ENCODE measurements at places on chromosomes 7 and 10. TPM values are rescaled to one million over a fixed set of nuclear protein-coding genes. Genes with fewer than 3 reads are reported as not detected.

The EBF3 gene
- polyA plus RNA-seq = 0.07 TPM

The PTPN20 gene
- polyA plus RNA-seq = 3.9 TPM

The OR2A42 gene
- not detected for polyA plus RNA-seq

DNA sequence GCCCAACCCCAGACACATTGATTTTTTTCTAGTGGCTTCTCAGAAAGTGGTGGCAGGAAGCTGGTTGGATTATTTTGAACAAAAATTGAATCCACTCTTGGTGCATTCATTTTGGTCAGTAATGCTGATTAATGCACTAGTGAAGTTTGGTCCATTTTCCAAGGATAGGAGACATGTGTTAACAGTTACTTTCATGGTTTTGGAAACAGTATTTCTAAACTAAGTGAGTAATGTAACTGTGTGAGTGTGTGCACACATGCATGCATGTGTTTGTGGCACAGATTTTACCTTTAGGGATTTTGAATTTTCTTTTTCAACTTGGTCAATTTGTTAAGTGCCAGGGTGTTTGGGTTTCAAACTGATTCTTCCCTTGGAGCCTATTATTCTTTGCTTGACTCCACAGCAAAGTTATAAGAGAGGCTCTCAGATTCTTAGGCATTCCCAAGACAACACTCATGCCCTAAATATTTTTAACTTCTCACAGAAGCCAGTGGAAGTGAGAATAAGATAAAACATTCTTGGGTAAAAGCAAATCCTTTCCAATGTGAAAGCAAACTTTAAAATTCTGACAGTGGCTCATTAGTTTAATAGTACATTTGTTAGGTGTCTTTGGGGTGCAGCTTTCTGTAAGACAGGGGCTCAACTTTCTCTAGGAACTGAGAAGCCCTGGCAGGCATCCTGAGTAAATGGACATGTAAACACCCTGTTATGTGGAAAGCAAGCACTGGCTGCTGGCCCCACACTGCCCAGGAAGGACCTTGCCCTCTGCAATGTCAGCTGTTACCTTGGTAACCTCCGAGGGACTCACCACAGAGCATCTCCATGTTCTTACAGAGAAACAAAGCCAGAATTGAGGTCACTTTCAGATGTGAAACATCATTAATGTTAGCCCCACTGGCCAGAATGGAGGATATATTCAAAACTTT lies 68.4 kb downstream of the ASAH2B start:
- peak; percentile 21 for DNase-seq

- no peak for DNase-seq
Observed at GRCh38 chr10:5895365-5895764, 5.3 kb downstream of the FBH1 start.

DNA sequence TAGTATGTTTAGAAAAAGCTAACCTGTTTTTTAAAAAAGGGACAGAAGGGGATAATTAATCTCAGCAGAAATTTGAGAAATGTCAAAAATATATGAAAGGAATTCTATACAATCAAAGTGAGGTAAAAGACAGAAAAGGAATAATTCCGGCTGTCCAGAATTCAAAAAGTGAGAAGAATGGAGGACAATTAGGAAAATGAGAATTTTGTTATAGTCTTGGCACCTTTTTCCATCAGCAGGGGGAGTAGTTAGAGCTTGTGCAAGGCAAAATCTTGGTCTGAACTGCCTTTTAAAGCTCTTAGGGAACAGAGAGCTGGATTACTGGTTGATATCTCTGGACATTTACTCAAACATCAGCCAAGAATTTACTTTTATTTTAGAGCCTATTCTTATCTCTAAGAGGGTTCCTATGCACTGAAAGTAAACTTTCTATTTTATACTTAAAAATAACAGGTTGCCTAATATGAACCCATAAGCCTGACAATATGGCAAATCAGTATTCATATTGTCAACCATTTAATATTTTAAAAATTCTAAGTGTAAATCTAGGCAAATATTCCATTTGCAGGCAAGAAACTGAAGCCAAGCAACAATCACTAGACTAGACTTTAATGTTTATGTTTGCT lies 185.6 kb downstream of the ANK3 start:
- DNase-seq = peak; percentile 37

GRCh38 chr10:78757344-78757925 lies 311.3 kb upstream of the ZMIZ1 start:
- no peak for DNase-seq

GRCh38 chr10:1100691-1101368 lies 44.6 kb downstream of the WDR37 start:
- DNase-seq = no peak

DNA sequence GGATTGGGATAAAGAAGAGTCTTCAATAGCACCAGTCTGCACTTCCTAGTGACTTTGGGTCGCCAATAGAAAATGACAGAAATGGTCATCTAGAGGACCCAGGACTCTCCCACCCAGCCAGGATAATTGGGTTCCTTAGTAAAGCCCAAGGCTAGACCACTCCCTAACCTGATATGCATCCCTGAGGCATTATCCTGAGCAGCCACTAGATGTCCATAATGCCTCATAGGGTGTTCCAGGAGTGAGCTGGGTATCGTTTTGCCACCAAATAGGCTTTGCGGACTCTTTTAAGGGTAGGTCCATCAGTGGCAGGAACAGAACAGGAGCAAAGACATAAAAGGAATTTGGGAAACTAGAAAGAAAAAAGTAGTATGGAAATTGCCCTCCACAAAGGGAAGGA lies 4.5 kb upstream of the LRRC4 start:
- peak; percentile 19 for DNase-seq

GRCh38 chr7:37289367-37289766 lies 159.3 kb downstream of the ELMO1 start:
- DNase-seq = no peak
